Activated T-cell treated with anti-CD3 and anti-CD28 coated beads, Interleukin-2, amount 50 U/mL, for 48 hours (primary cell): ENCODE measurements at places on chromosomes 7 and 10.

- DNase-seq, result no peak
Observed at GRCh38 chr10:88147000-88147798, 283.8 kb downstream of the PTEN start.

DNA sequence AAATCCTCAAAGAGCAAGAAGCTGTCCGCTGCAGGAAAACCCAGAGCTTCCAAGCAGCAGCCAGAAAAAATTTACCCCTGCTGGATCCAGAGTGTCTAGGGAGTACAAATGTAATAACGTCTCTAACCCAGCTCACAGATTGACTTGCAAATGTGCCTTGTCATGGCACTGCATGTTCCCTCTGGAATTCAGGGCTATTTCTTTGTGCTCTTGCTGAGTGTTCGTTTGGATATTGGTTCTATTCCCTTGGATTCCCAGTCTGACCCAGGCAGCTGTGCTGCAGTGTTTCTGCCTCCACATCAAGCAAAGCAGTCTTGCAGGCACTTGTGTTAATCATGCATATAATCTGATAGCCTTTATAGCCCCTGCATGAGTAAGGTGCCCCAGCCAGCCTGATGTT lies 209.9 kb upstream of the GHITM start:
- DNase-seq, result no peak

DNA sequence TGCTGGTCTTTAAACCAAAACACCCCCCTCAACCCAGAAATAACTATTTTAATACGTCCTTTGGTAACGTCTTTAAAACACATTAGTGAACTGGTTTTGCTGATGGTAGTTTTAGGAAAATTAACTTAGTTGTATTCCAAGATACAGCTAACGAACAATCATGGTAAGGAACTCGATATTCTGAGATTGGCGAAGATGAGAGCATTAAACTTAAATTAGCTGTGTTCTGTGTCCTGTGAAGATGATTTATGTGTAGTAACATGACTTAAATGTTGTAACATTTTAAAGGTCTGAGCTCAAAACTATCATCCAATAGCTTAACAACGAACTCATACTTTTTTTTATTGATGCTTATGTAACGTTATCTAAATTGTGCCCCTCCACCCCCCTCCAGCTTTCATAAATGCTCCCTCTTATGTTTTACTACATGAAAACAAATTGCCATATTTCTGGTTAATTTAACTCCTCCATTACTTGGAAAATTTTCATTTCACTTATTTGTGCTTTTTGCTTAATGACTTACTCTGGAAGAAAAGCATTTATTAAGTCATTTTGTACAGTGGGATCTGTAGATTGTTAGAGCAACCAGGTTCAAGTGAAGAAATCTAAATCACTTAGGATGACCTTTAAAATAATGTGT lies 1.7 kb downstream of the SDK1 start:
- no peak for DNase-seq

DNA sequence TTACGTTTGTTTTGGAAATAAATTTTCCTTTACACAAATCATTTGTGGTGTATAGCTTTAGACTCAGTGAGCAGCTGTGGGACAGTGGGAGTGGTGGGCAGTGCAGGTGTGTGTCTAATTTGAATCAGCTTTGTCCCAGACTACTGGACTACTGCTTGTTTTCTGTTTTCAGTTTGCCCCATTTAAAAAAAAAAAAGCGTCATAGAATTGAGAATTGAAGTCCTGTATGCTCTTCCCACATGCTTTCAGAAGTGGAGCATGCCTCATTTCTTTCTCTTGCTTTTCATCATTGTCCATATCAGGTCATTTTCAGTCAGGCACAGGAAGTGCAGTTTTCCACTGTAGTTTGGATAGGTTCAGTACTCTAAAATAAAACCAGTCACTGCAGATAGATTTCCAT lies 66.1 kb downstream of the SHH start:
- no peak for DNase-seq

DNA sequence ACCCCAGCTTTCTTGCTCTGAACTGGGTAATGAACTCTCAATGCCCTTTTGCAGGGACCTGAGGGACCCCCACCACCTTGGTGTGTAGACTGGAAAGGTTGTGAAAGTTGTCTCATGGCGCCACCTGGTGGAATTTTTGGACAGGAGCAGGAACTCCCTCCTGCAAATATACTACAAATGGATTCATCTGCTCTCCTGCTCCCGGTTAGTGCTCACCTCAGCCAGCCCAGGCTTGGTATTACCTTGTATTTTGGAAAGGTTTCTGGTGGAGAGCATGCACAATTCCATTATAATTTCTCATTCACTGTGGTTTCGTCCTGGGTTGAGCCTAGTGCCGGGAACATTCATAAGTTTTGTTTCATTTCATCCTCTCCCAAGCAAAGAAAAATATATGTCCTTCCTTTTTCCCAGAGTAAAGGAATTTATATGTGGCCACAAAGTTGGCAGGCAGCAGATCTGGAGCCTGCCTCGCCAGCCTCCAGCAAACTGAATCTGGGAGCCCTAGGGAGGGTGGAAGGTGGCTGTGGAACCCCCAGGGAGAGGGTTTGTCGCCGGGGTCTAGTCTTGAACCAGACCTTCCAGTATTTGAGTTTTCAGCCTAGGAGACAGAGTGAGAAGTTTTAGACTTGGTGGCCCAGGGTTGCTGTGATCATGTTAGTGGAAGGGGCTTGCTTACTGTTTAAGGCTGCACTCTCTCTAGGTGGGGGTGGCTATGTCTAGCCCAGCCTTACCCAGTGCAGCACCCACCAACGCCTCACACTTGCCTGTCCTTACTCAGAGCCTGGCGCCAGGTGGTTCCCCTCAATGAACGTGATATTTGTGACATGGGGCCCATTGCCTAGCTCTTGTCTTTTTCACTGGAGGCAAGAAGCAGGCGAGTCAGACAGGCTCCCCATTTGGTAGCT lies 9.5 kb downstream of the FAM241B start:
- peak; percentile 72 for DNase-seq

GRCh38 chr10:121524157-121524817 lies 74.0 kb downstream of the FGFR2 start:
- DNase-seq, result no peak

DNA sequence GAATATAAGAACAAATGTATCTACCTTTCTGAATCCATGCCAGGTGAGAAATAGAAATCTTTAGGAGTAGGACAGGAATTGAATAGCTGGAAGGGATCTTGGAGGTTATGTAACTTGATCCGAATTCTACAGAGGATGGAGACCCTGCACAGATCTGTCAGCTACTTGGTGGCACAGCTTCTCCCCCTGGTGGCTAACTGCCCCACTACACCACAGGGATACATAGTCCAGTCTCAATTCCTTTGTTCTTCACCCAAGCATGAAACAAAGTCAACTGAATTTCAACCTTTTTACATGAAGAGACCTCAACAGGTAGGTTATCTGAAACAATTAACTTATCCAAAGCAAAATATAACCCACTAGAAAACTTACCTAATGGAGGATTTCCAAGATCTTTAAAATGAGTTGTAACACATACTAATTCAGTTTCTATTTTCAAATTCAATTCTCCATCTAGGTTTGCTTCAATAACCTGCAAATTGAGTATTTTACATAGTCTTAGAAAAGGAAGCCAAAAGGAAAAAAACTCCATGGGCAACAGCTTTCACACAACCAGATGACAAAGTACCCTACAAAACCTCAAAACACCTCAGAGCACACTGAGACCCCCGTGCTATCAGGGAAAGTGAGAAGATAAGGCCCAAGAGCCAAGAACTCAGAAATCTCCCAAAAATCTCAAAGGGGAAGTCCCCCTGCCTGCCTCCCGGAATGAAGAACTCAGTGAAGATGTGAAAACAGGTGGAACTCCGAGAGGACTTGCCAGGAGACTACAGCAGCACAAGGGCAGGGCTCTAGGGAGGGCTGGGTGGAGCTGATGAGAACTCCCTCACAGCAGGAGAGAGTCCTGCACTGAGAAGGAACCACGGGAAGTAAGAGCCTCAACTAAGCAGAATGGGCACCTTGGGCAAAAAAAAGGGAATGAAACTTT lies 10.3 kb downstream of the HUS1 start:
- peak; percentile 72 for DNase-seq

DNA sequence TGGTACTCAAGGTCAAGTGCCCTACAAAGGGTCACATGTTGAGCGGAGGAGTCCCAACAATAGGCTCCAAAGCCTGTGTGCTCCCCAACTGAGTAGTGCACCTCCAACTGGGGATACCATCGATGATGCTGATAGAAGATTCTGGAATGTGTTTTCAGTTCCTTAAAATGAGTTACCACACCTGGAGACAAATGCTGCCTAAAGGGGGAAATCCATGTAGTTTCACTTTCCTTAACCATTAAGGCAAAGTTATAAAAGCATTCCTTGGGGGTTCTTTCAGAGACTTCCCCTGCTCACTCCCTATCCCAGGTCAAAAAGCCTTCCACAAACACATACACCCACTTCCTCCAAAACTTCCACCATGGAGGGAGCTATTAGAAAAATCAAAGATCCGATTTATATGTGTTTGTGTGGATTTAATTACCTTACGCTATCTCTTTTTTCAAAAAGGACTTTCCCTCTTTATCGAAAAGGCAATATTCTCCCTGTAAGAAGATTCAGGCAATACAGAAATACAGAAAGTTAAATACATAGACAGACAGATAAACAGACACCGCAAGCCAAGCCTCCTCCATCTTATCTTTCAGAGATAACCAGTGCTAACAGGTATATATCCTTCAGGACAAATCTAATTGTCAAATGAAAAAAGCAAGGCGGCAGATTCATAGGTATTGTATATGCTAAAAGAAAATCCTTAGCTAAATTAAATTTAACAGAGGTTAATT lies 135.9 kb upstream of the ASAH2 start:
- no peak for DNase-seq

DNA sequence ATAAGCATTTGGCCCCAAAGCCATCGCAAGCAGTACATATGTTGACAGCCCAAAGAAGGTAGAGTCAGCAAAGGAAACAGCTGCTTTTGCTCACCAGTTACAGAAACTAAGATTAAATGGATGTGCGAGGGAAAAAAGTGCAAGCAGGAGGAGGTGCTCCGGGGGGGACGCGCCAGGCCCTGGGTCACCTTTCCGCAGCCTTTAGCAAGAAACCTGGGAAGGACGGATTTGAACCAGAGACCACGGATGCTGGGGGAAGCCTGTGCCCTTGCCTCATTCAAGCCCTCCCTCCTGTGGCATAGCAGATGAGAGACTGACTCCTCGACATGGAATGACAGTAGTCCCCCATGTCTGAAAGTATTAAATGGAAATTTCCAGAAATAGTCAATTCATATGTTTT lies 405.6 kb upstream of the PRKCQ start:
- no peak for DNase-seq

DNA sequence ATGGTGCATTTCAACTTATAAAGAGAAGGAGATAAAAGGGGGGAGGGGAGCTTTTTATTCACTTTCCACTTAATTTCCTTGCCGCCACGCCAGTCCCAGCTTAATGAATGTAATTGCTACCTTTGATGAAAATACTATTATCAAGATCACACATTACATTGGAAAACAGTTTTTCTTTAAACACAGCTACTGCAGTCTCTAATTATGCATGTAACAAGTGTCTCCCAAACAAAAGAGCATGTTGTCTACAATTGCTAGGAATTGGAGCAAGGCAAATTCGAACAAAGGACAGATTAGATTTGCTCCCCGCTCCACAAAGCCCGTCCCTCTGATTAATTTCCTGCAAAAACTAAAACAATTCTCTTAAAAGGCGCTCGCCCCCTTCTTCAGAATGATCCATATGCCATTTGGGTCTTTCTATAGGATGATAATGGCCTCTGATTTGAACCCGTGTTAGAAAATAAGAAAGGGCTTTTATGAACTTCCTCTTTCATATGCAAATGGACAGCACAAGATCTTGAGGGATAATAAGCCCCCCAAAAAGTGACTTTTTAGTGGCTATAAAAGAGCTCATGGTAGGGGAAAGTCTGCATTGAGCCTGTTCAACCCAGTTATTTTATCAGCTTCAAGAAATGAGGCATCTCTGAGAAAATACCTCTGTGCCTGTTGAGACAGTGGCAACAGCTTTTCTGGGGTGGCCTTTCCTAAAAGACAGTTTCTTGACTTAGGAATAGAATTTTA lies 60.6 kb downstream of the ACADSB start:
- no peak for DNase-seq

GRCh38 chr10:1022413-1022812 lies 3.2 kb downstream of the IDI2 start:
- DNase-seq, result no peak

GRCh38 chr10:110076559-110077318 lies 69.0 kb downstream of the ADD3 start:
- DNase-seq, result no peak

GRCh38 chr10:63692220-63692896 lies 171.2 kb downstream of the REEP3 start:
- no peak for DNase-seq

- no peak for DNase-seq
Observed at GRCh38 chr7:3140834-3141233, 97.2 kb upstream of the CARD11 start.

- no peak for DNase-seq
Observed at GRCh38 chr7:22855049-22855392, 32.4 kb upstream of the TOMM7 start.

GRCh38 chr7:95549818-95550529 lies 46.3 kb downstream of the PDK4 start:
- DNase-seq, result no peak

- DNase-seq, result no peak
Observed at GRCh38 chr7:2643386-2644219, 11.8 kb downstream of the TTYH3 start.
